Stimulated activated CD4-positive, alpha-beta T cell treated with anti-CD3 and anti-CD28 coated beads, Interleukin-12 subunit alpha, Interleukin-12 subunit beta, amount 100 ng/mL, for 48 hours (primary cell): ENCODE measurements at places on chromosomes 13 and 19.

- DNase-seq, result no peak
Measured at GRCh38 chr13:62564770-62565169, 1149.1 kb upstream of the PCDH20 start.

DNA sequence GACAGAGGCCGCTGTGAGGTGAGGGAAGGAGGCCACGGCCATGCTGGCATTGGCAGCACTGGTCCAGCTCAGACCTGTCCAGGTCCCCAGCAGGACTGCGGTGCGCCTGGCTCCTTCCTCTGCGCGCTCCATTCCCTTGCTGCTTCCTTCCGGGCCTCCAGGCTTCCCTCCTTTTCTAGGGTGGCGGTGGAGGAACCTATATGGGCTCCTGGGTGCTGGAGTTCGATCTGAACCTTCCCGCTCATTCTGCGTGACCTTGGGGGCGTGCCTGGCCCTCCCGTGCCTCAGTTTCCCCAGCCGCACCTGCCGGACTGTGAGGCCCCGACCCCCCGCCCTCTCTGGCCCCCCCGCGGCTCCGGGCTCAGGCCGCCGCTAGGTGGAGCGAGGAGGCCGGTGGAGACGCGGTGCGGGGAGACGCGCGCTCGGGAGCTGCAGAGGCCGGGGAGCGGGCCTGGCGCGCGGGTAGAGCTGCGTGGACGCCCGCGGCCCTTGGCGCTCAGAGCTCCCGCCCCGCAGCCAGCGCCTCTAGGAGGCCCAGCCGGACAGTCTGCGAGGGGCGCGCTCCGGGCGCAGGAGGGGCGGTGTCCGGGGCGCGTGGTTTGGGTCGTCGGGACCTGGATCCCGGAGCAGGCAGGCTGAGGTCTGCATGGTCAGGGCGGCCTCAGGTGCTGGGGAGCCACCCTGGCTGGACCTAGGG, 29.9 kb downstream of the EFNA2 start:
- DNase-seq, result no peak

DNA sequence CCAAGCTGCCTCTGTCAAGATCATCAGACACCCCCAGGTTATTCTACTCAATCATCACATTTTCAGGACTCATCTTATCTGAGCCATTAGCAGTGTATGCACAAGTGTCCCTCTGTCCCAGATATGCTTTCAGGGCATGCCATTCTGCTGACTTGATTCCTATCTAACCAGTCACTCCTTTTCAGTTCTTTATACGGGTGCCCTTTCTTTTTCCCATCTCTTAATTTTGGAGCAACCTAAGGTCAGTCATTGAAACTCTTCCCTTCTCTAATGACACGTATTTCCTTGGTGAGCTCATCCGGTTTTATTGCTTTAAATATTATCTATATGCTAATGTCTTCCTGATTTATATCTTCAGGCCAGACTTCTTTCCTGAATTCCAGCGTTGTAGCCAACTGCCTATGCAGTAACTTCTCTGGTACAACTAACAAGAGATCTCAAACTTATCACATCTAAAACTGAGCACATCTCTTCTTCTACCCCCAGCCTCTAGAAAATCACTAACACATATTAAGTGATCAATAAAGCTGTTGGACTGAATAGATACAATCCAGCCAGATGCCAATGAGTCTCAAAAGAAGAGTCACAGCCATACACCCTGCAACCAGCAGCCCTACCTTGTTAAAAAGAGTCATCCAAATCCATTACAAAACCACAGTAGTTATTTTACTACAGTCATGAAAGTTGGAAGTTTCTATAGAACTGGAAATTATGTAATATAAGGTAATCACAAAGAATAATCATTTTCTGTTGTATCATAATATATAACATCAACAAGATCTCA, 58.8 kb downstream of the DCLK1 start:
- no peak for DNase-seq

DNA sequence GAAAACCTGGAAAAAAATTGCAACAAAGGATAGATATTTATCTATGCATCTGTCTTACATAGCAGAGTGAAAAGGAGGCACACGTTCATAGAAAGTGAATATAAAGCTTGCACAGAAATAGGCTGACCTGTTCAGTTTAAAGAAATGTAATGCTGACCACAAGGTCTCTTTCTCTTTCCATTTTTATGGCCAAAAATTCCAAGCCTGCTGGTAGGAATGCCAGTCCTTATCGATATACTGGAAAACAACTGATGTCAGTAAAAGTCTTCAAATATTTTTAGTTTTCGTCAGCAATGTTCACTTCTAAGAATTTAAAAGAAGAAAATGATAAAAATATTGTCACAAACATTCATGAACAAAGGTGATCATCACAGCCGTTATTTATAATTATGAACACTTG, 59.0 kb upstream of the MCF2L start:
- DNase-seq, result no peak

- no peak for DNase-seq
Measured at GRCh38 chr19:28039677-28040381, 1173.1 kb downstream of the UQCRFS1 start.

- no peak for DNase-seq
Measured at GRCh38 chr13:47796816-47797215, 204.3 kb downstream of the SUCLA2 start.

DNA sequence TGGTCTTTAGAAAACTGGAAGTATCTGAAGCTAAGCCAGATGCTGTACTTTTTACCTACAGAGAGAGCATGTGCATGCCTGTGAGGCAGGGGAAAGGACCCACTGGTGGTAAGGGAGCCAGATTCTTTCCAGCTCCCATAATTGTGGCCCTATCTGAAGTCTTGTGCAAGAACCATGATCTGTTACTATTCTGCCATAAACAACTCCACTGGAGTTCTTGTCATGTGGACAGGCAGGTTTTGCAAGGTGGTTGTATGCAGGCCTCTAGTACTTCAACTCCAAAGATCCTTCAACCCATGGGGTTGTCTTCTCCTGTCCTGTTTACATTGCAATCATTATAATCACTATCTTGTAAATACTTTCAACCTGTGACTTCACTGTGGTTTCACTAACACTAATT, 14.1 kb downstream of the PROSER1 start:
- no peak for DNase-seq

- no peak for DNase-seq
Measured at GRCh38 chr19:53844849-53845246, 20.7 kb upstream of the NLRP12 start.
